IMR-90 (cell line): ENCODE measurements at places on chromosomes 2 and 18. TPM values are rescaled to one million over a fixed set of nuclear protein-coding genes. Genes with fewer than 3 reads are reported as not detected.

DNA sequence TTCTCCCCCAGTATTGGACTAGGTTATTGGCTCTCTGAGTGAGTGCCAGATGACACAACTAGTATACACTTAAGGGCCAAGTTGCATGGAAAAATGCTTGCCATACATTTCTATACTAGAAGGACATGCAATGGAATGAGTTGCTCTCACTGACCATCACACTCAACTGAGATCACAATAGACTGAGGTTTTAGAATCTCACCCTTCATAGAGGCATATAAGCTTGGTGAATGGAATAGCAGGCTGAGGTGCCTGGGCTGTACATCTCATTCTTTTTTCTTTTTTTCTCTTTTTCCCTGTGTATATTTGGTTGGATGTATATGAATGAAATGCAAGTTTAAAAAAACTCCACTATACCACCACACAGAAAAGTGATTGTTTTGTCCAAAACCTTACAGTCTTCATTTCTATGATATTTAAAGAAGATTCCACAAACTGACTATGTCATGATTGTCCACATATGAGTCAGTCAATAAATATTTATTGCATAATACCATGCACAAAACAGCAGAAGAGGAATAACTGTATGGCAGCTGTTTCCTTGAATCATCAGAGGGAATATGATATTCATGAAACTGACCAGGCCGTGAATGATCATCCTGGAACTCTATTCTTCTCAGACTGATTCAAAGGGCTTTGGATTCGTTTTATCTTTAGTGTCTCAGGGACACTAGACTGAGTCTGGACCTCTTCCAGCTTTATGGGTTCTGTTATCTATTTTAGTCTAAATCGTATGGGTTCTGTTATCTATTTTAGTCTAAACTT is 122.6 kb upstream of the STK17B start:
- peak; percentile 96 for DNase-seq

PSMA8 gene
- total RNA-seq: not detected in 2 replicates

- no peak for DNase-seq
Measured at GRCh38 chr2:219213486-219214071, 5.2 kb downstream of the ABCB6 start.

- peak; percentile 5 for DNase-seq
Measured at GRCh38 chr2:197500503-197501131, 438 bp downstream of the HSPE1 start.

DNA sequence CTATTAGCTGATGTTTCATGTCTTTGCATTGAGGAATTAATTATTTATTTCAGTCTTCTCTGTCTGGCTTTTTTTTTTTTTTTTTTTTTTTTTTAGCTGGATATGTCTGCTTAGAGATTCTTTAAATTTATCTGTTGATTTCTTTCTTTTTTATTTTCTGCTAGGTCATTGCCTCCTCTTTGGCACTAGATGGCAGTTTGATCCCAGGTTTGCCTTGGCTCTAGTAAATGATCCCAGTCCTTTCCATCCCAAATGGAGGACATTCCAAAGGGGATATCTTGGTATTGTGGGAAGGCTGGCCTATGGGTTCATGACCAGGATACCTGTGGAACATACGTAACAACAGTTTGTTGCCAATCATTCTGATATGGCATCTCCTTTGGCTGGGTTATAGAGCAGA is 339.5 kb upstream of the GCFC2 start:
- no peak for DNase-seq
